ENCODE measurements at places on chromosomes 3 and 15.

DNA sequence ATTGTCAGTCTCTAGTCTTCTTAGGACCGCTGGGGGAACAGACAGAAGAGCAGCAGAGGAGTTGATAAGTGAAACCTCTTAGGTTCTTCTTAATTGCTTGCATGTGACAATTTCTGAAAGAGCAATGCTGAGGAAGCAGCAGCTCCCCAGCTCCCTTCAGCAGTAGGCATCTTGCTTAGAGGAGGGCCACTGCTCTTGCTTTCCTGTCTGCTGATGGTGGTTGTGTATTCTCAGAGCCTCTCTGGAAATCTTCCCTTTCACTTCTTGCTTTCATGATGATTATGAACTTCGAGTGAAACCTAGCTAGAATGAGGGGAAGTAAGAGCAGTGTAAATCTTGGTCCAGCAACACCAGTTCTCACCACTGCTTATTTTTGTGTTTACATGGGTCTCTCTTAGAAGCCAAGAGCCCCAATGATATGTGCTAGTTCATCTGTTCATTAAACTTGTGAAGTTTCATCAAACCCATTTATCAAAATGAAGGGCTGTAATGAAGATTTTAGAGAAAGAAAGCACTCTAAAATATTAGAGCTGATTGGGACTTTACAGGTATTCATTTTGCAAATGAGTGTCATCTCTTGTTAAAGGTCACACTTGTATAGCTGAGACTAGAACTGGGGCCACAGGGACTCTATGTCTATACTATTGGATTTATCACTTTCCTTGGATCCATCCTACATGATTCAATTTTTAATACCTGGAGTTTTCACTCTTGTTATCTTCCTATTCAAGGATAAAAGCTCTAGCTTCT, 246.7 kb downstream of the LPP start:
- DNase-seq = no peak

DNA sequence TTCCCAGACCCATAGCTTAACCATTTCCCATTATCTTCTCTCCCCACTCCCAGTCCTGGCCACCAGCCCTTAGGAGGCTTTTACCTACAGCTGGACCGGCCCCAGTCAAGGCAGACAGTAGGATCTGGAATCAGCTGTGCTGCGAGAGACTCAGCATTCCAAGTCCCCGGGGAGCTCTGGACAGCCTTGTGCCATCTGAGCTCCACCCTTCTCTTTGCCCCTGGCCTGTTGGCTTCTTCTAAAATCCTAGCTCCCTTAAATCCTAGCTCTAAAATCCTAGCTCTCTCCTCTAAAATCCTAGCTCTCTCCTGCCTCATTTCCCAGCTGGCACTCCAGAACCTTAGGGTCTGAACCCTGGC, 21.3 kb downstream of the MEGF11 start:
- no peak for DNase-seq

- DNase-seq = peak; percentile 32
Measured at GRCh38 chr15:85551221-85551832, 170.9 kb downstream of the AKAP13 start.

DNA sequence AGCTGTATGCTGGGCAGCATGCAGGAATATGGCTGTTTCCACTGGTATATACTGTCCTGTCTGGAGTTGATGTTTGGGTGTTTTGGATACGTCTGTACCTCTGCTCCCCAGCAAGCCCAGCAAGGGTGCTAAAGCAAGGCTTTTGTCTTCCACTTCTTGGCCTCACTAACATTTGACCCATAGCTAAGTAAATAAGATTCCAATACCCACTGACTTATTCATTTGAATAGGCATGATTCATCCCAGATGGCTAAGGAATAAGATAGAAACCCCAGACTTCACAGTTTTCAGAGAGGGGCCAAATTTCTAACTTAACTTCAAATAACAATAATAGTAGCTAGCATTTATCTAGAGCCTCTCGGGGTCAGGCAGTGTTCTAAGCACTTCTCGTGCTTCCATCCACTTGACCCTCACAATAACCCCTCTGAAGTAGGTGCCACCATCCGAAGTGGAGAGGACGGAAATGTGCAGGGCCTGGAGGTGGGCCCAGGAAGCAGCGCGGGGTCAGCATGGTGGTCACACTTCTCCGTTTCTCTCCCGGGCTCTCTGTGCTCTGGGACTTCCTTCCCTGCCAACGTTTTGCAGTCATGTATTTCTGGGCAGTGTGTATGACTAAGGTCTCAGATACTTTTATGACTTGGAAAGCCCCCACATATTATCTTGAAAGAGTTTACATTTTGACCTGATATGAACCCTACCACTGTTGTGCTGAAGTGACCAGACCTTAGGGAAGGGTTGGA, 39.3 kb downstream of the LRRK1 start:
- DNase-seq = peak; percentile 90

DNA sequence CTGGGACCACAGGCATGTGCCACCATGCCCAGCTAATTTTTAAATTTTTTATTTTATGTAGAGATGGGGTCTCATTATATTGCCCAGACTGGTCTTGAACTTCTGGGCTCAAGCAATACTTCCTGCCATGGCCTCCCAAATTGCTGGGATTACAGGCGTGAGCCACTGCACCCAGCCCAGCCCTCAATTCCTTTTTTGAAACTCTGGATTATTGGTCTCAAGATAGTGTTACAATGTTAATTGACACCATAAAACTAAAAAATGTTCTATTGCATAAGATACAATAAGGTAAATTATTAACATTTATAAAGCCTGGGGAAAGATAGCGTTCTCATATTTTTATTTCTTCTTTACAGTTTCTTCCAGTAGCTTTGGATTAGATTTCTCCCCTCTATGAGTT, 3.9 kb upstream of the NFKBIZ start:
- DNase-seq = no peak

GRCh38 chr15:73387507-73388255, 18.9 kb upstream of the HCN4 start:
- DNase-seq = peak; percentile 58

DNA sequence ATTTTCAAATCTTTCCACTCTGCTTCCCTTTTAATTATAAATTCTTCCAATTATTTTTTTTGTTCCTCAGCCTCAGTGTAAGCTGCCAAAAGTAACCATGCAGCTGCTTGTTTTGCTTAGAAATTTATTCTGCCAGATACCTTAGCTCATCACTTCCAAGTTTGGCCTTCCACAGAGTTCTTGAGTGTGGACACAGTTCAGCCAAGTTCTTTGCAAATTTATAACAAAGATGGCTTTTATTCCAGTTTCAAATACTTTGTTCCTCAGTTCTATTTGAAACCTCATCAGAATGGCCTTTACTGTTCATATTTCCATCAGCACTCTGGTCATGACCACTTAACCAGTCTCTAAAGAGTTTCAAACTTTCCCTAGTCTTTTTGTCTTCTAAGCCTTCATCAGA, 10.3 kb downstream of the RTP1 start:
- no peak for DNase-seq

- DNase-seq = no peak
Measured at GRCh38 chr3:116886202-116886893, 176.8 kb downstream of the TUSC7 start.

DNA sequence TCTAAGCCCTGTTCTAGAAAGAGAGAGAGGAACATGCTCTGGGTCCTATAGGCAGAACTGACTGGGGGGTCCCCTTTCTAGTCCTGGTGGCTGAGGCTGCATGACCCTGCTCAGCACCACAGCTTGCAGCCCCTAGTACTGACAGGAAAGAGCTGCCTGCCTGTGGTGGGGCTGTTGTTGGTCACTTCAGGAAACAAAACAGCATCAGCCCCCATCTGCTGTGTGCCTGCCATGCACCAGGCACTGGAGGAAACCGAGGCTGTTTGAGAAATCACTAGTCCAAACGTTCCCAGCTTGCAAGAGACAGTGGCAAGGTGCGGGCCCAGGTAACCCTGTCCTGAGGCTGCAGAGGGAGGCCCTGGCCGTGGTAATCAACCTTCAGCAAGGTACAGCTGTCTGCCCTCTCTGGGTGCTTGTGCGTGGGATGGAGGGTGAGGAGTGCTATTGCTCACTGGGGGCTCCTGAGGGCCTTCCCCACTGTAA, 90.6 kb downstream of the IQSEC1 start:
- no peak for DNase-seq

- DNase-seq = no peak
Measured at GRCh38 chr15:69979262-69979661, 118.5 kb downstream of the TLE3 start.

GRCh38 chr3:59150039-59150438, 100.2 kb upstream of the CFAP20DC start:
- DNase-seq = no peak

- DNase-seq = no peak
Measured at GRCh38 chr3:79314544-79314943, 453.3 kb downstream of the ROBO1 start.

DNA sequence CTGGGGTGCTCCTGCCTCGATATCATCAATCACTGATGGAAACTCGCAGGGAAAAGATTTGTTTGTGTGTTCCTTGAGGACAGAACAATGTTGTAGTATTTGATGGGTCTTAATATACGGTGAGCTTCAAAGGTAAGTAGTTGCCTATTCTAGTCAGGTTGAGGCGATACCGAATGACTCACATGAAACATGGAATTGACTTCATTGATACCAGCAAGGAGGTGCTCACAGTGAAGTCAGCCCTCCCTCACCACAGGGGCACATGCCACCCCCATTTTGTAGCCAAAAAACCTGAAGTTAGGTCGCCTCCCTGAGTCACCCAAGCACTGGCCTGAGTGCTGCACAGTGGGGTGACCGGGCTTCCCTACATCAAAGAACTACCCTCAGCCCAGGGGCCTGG, 3.7 kb upstream of the ALDH1A3 start:
- no peak for DNase-seq

DNA sequence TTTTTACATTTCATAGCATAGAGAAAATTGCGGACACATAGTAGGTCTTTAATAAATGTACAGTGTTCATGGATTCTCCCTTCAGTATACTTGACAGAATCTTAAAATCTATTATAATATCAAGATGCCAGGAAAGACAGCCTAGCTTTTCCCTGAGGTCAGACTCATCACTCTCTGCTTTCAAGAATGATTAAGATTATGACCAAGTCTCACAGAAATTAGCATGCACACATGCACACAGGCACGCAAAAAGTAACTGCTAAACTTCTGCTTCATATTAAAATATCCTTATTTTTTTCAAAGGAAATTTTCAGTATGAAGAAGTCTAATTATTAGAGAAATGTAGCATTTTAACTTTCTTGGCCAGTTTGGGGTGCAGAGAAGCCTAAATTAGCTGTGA, 493.8 kb upstream of the NECTIN3 start:
- DNase-seq = no peak

- DNase-seq = peak; percentile 70
Measured at GRCh38 chr15:69973102-69973714, 124.5 kb downstream of the TLE3 start.

GRCh38 chr15:67403428-67404154, 117.3 kb upstream of the C15orf61 start:
- DNase-seq = no peak

DNA sequence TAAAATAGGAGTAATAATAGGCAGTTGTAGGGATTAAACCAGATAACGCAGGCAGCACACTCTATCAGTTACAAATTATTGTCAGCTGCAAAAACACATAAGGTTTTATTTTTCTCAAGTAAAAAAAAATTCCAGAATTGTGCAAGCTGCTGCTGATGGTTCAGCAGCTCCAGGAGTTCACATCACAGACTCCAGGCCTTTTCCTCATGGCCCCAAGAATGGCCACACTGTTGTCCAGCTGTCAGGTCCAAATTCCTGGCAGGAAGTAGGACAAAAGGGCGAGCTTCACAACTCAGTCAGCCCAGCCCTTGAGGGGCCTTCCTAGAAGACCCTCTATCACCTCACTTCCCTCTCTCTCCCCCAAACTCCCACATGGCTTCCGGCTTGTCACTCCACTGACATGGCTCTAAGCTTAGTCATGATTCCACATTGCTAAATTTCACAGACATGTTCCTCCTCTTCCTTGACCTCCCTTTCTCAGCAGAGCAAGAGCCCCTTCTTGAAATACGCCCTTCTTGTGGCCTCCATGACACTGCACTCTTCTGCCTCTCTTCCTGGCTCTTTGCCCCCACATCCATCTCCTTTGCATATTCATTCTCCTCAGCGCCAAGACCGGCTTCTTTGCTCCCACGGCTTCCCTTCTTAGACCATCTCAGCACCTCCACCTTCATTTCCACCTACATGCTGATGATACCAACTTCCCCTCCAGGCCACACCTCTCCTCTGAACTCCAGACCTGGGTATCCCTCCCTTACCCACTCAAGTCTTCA, 27.4 kb upstream of the FAM174B start:
- no peak for DNase-seq

- no peak for DNase-seq
Measured at GRCh38 chr15:62187425-62187824, 22.3 kb upstream of the C2CD4B start.

DNA sequence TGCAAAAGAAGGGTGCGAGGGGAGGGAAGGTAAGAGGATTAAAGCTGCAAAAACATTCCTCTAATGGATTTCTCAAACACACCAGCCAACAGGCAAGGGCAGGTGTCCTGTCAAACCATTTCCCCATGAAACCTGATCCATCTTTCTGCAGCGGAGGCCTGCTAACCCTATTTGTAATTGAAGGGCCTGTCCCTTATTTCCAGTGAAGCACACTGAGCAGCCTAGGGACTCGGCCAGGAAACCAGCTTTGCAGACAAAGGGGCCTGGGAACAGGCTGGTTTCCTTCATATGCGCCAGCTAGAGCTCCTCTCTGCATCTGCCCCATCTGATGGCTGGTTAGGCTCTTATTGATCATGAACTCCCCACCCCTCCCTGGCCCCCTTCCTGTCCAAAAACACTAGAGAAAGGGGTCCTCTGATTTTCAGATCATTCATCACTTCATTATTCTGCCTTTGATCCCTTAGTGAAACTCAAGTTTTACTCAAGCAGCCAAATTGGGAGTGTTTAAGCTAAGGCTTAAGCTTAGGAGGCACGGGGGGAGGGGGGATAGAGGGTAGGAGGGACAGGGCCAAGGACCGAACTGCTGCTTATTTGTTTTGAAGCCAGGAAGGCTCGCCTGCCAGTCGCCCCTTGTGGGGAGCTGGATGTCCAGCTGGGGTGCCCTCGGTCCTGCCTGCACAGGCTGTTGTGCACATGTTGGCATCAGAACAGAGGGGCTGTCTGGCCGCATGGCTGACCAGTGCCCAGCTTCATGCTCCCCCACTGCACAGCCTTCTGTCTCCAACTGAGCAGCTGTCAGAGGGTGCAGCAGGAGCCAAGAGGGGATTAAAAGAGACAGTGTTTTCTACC, 53.1 kb downstream of the BOC start:
- no peak for DNase-seq

- no peak for DNase-seq
Measured at GRCh38 chr3:171846597-171846996, 3.4 kb downstream of the TMEM212 start.

DNA sequence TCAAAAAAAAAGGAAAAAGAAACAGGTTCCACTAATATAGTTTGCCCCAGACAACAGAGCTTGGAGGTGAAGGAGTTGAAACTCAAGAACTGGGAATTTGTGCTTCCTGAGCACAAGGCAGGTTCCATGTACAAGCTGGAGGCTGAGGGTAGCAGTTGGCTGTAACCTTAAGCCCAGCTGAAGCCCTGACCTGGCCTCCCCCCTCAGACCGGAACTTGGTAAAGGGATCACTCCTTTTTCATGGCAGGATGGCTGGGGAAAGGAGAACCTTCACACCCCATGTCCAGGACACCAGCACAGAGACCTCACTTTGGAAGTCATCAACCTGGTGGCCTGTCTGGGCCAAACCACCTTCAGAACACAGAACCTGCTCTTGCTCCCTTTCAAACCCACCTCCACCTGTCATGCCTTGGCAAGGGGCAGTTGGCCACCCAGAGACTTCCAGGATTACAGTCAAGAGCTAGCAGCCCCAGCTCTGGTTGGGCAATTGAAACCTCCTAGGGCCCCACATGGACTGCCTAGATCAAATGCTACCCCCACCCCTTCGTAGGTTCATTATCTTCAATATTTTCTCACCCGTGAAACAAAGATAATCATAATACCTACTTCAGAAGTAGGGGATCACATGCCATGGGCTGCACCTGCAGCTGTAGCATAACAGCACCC, 3.5 kb downstream of the RPL29 start:
- DNase-seq = no peak
